ENCODE measurements at places on chromosomes 16 and 17.

GRCh38 chr16:18834864-18835263 lies 33.5 kb upstream of the ARL6IP1 start:
- H3K27ac ChIP-seq, result no peak overlapping the region
- H3K4me1 ChIP-seq, result no peaks in the 10 kb centered on the region
- H3K27me3 ChIP-seq, result no peaks in the 10 kb centered on the region
- DNase-seq, result no peak
- H3K4me3 ChIP-seq, result no peak overlapping the region

- H3K4me1 ChIP-seq, result no peaks in the 10 kb centered on the region
- no peaks in the 10 kb centered on the region for H3K27me3 ChIP-seq
- H3K36me3 ChIP-seq, result no peaks in the 10 kb centered on the region
- no peak overlapping the region for H3K4me3 ChIP-seq
Observed at GRCh38 chr17:2560658-2561057, 32.8 kb upstream of the PAFAH1B1 start.

- no peak for DNase-seq
- no peaks in the 10 kb centered on the region for H3K27me3 ChIP-seq
- peaks cover 4% of the 10 kb centered on the region for H3K4me1 ChIP-seq
- no peak overlapping the region for H3K4me3 ChIP-seq
Observed at GRCh38 chr17:6374271-6374691, 60.6 kb downstream of the AIPL1 start.

DNA sequence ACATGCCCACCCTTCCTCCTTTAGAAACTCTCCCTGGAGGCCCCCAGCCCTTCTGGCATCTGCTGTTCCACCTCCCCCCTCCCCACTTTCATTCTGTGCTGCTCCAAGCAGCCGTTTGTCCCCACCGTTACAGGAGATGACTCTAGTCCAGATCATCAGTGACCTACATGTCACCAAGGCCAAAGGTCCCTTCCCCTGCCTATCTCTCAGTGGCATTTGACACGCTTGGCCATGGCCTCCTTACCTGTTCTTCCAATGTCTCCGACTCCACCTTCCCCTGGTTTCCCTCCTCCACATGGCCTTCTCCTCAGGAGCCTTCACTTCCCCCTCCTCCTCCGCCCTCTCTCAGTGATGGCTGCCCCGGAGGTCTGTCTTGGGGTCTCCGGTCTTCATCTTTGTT lies 9.4 kb downstream of the TMEM92 start:
- no peak overlapping the region for H3K4me3 ChIP-seq
- H3K4me1 ChIP-seq, result no peaks in the 10 kb centered on the region
- DNase-seq, result no peak
- H3K27ac ChIP-seq, result no peak overlapping the region

GRCh38 chr16:84228256-84228838 lies 11.5 kb downstream of the KCNG4 start:
- no peak overlapping the region for H3K4me3 ChIP-seq
- no peaks in the 10 kb centered on the region for H3K4me1 ChIP-seq
- no peaks in the 10 kb centered on the region for H3K27me3 ChIP-seq
- H3K27ac ChIP-seq, result no peak overlapping the region
- DNase-seq, result peak; percentile 94

- no peaks in the 10 kb centered on the region for H3K36me3 ChIP-seq
- no peaks in the 10 kb centered on the region for H3K27me3 ChIP-seq
- no peak overlapping the region for H3K4me3 ChIP-seq
- peaks cover 6% of the 10 kb centered on the region for H3K4me1 ChIP-seq
- H3K27ac ChIP-seq, result no peak overlapping the region
Observed at GRCh38 chr17:78759969-78760352, 22.1 kb downstream of the CYTH1 start.

GRCh38 chr16:67036323-67036741 lies 7.4 kb downstream of the CBFB start:
- H3K4me3 ChIP-seq, result no peak overlapping the region

DNA sequence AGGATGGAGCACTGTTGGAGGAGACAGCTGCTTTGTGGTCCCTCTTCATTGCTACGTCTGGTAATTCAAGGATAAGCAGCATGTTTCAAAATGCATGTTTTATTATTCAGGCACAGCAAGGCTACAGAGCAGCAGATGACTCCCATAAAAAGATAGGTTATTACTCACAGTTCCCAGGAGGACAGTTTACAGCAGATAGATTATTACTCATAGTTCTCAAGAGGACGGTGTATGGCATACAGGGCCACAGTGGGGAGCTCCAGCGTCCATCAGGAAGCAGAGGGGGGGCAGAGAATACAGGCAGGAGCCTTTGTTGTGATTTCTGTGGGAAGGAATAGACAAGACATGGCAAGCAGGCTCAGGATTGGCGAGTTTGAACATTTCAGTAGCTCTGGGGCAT lies 72.9 kb downstream of the DNAH9 start:
- no peaks in the 10 kb centered on the region for H3K27me3 ChIP-seq
- no peaks in the 10 kb centered on the region for H3K4me1 ChIP-seq
- DNase-seq, result no peak
- no peaks in the 10 kb centered on the region for H3K36me3 ChIP-seq
- no peak overlapping the region for H3K27ac ChIP-seq

DNA sequence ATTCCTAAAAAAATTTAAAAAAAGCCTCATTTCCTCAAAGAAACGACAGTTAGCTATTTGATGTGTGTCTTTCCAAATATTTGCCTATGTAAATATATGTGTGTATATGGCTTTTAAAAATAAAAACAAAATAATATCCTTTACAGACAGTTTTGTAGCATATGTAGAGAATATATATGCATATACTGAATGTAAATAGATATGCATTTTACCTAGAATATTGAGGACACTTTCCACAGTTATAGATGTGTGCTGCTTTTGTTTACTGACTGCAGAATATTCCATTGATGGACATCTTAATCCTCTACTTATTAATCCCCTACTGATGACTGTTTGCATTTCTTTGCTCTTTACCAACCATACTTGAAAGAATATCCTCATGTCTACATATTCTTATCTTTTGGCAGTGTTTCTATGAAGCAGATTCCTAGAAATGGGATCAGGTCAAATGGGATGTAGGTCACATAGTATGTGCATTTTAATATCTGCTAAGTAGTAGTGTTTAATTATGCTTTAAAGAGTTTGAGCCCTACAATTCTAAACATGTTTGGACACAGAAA lies 3.3 kb downstream of the CCL3L1 start:
- no peaks in the 10 kb centered on the region for H3K36me3 ChIP-seq
- no peak overlapping the region for H3K4me3 ChIP-seq
- no peak for DNase-seq
- no peaks in the 10 kb centered on the region for H3K4me1 ChIP-seq

DNA sequence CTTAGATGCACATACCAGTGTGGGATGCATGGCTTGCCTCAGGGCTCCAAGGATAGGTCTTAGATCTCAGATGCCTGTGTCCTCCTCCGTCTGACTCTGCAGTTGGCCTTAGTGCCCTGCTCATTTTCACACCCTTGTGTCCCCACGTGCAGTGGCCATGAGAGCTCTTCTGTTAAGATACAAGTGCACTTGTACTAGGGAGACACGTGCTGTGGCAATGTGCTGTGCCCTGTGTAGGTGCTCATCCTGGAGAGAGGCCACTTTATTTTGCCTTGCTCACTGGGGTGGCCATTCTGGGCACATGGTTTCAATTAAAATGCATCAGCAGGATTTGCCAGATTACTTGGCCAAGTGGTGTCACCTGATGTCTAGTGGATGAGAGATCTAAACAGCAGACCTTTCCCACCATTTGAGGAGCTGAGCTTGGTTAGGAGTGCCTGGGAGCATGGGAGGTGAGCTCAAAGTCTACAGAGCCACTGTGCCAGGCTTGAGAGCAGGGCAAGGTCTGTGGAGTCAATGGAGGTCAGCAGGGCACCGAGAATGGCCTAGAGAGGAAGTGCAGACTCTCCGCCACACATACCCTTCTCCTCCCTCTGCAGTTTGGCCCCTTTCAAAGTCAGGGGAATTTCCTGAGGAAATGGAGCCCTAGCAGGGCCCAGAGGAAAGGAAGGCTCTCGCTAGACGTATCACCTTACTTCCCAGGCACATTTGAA lies 25.2 kb upstream of the SMPD3 start:
- H3K27ac ChIP-seq, result no peak overlapping the region
- H3K36me3 ChIP-seq, result no peaks in the 10 kb centered on the region
- H3K27me3 ChIP-seq, result no peaks in the 10 kb centered on the region
- no peak overlapping the region for H3K4me3 ChIP-seq

- H3K4me3 ChIP-seq, result no peak overlapping the region
- H3K4me1 ChIP-seq, result peaks cover 17% of the 10 kb centered on the region
- peaks cover 6% of the 10 kb centered on the region for H3K36me3 ChIP-seq
- H3K27me3 ChIP-seq, result no peaks in the 10 kb centered on the region
- DNase-seq, result no peak
- H3K27ac ChIP-seq, result no peak overlapping the region
Observed at GRCh38 chr17:4974115-4974670, 6.6 kb upstream of the SPAG7 start.

DNA sequence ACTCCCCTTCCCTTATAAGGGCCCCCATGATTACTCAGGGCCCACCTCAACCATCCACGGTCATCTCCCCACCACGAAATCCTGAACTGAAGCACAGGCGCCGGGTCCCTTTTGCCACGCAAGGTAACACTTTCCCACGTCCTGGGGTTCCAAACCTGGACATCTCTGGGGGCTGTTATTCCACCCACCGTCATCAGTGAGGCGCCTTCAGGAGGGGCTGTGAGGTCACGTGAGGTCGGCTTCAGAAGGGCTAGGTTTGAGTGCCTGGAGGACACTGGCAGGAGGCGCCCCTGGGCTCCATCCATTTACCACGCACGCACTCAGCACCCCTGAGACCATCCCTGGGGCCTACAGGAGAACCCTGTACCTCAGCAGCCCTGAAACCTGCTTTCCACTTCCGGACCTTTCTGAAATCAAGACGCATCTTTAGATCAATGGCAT lies 4.1 kb downstream of the CD2BP2 start:
- no peak overlapping the region for H3K4me3 ChIP-seq
- H3K27me3 ChIP-seq, result no peaks in the 10 kb centered on the region
- H3K27ac ChIP-seq, result no peak overlapping the region
- H3K4me1 ChIP-seq, result peaks cover 7% of the 10 kb centered on the region
- no peak for DNase-seq
- H3K36me3 ChIP-seq, result peaks cover 22% of the 10 kb centered on the region

DNA sequence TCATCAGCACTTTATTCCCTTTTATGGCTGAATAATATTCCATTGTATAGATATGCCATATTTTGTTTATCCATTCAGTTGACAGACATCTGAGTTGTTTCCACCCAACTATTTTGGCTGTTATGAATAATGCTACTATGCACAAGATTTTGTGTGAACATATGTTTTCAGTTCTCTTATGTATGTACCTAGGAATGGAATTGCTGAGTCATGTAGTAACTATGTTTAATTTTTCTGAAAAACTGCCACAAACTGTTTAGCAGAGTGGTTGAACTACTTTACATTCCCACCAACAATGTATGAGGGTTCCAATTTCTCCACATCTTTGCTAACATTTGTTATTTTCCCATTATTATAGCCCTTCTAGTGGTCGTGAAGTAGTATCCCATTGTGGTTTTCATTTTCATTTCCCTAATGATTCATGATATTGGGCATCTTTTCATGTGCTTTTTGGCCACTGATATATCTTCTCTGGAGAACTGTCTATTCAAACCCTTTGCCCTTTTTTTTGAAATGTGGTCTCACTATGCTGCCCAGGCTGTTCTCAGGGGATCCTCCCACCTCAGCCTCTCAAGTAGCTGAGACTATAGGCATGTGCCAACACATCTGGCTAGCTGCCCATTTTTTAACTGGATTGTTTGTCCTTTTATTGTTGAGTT lies 26.3 kb downstream of the SMURF2 start:
- no peak overlapping the region for H3K27ac ChIP-seq
- no peaks in the 10 kb centered on the region for H3K36me3 ChIP-seq
- H3K27me3 ChIP-seq, result no peaks in the 10 kb centered on the region
- no peak for DNase-seq
- H3K4me3 ChIP-seq, result no peak overlapping the region

DNA sequence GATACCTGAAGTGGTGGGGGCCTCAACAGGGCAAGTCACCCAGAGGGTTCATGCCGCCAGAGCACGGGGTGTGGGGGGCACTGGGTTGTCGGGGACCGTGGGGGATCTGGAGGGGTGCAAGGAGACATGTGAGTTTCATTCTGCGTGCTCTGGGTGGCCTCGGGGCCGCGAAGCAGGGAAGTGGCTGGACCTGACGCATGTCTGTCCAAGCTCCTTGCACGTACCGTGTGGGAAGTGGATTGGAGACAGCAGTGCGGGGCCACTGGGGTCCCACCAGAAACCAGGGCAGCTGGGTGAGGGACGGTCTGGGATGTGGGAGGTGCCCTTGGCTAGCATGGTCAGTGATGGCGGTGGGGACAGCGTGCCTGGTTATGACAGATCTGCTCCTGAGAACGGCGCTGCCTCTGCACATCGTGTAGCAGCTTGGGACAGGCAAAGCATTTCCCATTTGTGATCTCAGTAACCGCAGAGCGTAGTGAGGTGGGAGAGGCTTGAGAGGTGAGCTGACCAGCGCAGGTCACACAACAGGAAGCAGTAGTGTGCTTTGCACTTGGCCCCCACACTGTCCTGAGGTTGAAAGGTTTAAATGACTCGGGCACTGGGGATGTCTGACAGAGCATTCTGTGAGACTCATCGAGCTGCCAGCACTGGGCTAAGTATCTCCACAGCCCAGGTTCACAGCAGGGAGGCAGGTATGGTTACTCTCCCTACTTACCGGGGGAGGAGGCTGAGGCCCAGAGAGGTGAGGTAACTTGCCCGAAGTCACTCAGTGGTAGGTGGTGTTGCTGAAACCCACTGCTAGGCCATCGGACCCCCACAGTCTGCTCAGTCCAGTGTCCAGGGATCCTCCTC lies 114.4 kb downstream of the SOCS1 start:
- no peak overlapping the region for H3K27ac ChIP-seq
- H3K4me3 ChIP-seq, result no peak overlapping the region
- H3K4me1 ChIP-seq, result no peaks in the 10 kb centered on the region
- no peaks in the 10 kb centered on the region for H3K36me3 ChIP-seq

DNA sequence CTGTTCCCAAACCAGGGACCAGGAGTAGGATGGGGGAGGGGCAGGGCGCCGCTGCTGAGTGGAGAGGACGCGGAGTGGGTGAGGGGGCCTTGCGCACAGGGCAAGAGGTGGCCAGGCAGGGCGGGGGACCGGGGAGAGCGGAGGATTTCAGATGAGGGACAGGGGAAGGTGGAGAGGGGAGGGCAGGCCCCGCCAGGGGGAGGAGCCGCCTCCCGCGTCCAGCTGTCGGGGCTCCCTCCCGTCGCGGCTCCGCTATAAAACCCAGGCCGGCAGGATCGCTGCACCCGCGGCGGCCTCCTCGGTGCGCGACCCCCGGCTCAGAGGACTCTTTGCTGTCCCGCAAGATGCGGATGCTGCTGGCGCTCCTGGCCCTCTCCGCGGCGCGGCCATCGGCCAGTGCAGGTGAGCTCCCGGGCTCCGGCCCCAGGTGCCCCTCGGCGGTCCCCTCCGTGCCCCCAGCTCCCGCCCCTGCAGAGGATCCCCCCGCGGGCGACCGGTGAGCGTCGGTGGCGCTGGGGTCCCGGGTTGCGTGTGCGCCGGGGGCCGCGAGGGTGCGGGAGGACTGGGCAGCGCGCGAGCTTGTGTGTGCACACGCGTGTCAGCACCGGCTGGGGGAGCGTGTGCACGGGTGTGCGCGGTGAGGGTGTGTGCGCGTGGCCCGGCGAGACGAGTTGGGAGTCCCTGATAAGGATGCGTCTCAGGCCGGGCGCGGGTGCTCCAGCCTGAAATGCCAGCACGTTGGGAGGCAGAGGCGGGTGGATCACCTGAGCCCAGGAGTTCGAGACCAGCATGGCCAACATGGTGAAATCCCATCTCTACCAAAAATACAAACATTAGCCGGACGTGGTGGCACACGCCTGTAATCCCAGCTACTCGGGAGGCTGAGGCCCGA lies at the start of gene CA4:
CA4 (plus strand) TSS at position 283 of the 892 bp plus-strand sequence; CDS start at position 345, 62 bp downstream.
- H3K27ac ChIP-seq, result no peak within 1 kb of the TSS
- peaks cover 89% of the 10 kb centered on the region for H3K27me3 ChIP-seq

Data from cardiac muscle cell (in vitro differentiated cells and primary cell).